ENCODE measurements at places on chromosomes 7 and 10.

GRCh38 chr10:15232279-15232678 lies 63.8 kb upstream of the NMT2 start:
- no peak for DNase-seq

- peak; percentile 41 for DNase-seq
Observed at GRCh38 chr7:24882989-24883621, 96.9 kb downstream of the OSBPL3 start.

- DNase-seq = no peak
Observed at GRCh38 chr7:98142658-98143057, 36.0 kb downstream of the LMTK2 start.

DNA sequence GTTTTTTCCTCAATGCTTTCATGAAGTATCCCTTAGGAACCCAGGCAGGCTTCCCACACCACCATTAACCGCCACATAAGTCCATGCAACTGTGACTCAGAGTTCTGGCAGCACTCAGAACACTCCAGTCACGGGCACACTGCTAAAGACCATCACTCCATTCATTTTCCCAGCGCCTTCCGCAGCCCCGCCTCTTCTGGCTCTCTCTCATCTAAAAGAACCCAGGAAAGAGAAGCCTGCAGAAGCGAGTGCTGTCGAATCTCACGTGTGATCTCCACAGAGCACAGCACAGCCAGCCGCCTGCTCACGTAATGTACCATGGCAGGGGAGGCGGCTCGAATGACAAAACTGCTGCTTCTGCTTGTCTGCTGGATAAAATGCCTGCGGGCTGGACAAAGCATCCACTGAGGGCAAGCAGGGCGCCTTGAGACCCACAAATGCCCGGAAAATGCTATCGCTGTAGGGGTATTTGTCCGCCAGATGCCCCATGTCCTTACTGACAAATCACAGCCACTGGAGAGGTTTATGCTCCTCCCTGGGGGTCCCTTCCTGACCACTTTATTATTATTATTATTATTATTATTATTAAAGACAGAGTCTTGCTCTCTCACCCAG lies 1.8 kb downstream of the PSMG3 start:
- no peak for DNase-seq

GRCh38 chr7:68015978-68016532 lies 1019.4 kb downstream of the TYW1 start:
- no peak for DNase-seq

DNA sequence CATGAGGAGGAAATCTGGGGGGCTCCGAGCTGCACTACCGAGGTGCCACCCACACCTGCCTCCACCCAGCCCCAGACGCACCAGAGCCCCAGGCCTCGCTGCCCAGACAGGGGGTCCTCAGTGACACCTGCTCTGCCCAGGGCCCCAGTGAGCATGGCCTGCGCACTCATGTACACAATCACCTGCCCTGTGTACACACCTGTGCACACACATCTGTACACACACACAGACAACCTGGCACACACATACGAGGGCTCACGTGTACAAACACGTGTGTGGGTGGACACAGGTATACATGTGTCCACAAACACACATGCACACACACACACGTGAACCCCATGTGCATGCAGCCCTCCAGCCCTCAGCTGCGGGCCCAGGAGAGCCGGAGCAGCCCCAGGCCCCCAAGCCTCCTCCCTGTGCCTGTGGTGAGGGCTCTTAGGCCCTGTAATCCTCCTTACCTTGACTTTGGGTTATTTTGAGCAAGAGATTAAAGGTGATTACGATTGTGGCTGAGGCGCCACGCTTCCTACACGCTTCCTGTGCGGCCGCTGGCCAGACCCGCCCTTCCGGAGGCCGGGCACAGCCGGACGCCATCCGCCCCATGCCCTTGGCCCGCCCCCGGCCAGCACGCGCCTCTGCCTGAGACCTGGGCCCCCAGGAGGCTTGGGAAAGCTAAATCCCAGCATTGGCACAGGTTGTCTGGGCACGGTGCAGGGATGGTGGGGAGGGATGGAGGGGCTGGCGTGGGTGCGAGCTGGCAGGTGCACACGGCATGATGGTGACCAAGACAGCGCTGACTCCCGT lies 71.9 kb downstream of the ELFN1 start:
- no peak for DNase-seq

- no peak for DNase-seq
Observed at GRCh38 chr7:12764458-12764891, 77.0 kb downstream of the ARL4A start.

DNA sequence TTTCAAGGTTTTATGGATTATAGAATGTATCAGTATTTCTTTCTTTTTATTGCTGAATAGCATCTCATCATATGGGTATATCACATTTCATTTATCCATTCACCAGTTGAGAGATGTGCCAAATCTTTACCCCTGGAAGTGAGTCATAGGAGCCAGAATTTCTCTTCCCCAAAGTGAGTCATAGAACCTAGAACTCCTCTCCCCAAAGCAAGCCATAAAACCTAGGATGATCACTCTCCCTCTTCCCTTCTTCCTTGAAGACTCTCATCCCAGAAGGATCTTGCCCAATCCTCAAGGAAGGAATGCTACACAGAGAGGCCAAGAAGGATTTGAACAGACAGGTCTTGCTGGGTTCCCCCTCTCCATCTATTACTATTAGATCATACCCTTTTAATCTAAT lies 199.9 kb downstream of the EVX1 start:
- DNase-seq = no peak

DNA sequence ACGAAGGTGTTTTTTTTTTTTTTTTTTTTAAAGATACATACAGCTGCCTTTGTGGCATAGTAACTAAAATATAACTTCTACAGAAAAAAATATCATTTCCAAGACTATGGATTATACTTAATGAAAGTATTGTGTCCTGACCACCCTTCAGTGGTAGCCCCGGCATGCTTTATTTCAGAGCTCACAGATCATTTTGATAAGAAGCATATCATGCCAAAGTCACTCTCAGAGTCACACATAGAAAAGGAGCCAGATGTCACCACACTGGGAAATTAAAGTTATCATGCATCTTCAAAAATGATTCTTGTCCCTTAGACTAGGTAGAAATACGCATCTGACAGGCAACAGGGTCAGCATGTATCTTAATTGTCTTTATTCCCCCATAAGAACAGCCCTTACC lies 3.0 kb downstream of the ADARB2 start:
- no peak for DNase-seq

GRCh38 chr7:39674406-39674805 lies 51.0 kb downstream of the RALA start:
- DNase-seq = no peak

DNA sequence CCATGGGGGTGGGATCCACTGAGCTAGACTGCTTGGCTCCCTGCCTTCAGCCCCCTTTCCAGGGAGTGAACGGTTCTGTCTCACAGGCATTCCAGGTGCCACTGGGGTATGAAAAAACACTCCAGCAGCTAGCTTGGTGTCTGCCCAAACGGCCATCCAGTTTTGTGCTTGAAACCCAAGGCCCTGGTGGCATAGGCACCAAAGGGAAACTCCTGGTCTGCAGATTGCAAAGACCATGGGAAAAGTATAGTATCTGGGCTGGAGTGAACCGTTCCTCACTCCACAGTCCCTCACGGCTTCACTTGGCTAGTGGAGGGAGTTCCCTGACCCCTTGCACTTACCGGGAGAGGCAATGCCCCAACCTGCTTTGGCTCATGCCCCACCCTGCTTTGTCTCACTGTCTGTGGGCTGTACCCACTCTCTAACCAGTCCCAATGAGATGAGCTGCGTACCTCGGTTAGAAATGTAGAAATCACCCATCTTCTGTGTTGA lies 62.7 kb downstream of the PPP1R9A start:
- DNase-seq = no peak

DNA sequence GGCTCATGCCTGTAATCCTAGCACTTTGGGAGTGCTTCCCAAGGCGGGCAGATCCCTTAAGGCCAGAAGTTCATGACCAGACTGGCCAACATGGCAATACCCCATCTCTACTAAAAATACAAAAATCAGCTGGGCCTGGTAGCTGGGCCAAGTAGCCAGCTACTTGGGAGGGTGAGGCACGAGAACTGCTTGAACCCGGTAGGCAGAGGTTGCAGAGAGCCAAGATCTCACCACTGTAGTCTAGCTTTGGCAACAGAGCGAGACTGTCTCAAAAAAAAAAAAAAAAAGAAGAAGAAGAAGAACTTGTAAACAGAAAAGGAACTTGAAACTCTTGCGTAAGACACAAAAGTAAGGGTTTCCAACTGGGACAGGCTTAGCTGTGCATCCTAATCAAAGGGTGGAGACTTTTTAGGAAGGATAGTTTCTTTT lies 5.6 kb upstream of the IFIT2 start:
- no peak for DNase-seq

DNA sequence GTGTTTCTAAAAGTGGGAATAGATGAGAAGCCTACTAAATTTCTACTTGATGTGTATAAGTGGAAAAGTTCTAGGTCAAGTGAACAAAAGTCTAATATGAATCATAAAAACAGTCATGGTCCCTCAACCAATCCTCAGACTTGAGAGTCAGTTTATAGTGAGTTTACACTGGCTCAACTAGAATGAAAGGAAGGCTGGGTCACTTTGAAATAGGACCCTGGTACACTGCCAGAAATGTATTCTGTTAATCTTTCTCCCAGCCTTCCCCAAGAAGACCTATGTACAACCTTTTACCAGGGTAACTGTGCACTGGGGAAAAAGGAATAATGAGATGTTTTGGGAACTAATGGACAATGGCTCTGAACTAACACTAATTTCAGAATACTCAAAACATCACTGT lies 17.3 kb downstream of the ELMO1 start:
- no peak for DNase-seq

GRCh38 chr7:20913853-20914252 lies 127.2 kb upstream of the SP8 start:
- DNase-seq = no peak
